NCI-H1092 (cell line): ENCODE measurements at places on chromosomes 4 and X.

DNA sequence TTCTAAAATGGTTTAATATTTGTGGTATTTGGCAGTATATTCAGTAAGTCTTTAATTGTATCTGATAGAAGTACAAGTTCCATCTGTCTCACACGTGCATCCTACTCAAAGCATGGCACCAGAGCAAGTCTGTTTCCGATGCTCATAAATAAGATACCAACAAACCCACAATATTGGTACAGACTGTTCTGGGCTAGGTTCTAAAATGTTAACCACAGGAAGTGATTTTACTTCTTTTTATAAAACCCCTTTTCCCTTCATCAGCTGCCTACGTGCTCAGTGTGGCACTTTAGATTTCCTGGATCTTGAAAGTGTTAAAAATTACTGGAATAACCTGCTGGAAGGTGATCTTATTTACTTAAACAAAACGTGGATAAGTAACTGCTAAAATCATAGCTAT, 165.1 kb downstream of the CFAP299 start:
- DNase-seq, result no peak

- no peak for DNase-seq
These were observed 91.2 kb downstream of the LRP2BP start for GRCh38 chr4:185304541-185304940.

DNA sequence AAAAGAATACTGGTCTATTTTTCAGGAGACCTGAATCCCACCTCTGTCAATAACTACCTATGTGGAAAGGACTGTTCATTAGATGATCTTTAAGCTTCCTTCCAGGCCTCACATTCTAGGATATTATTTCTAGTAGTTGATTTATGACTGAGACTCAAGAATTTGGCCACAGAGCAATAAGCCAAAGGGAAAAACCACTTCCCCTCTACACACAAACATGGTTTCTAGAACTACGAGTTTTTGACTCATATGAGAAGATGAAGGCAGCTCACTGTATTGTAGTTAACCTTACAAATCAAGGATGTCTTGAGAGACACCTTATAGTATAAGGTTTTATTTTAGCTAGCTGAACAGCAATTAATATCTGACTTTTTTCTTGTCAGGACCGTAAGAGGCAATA, 36.9 kb upstream of the GDPD2 start:
- DNase-seq, result no peak

GRCh38 chrX:14029039-14029424, 660 bp downstream of the GEMIN8 start:
- DNase-seq, result peak; percentile 10

DNA sequence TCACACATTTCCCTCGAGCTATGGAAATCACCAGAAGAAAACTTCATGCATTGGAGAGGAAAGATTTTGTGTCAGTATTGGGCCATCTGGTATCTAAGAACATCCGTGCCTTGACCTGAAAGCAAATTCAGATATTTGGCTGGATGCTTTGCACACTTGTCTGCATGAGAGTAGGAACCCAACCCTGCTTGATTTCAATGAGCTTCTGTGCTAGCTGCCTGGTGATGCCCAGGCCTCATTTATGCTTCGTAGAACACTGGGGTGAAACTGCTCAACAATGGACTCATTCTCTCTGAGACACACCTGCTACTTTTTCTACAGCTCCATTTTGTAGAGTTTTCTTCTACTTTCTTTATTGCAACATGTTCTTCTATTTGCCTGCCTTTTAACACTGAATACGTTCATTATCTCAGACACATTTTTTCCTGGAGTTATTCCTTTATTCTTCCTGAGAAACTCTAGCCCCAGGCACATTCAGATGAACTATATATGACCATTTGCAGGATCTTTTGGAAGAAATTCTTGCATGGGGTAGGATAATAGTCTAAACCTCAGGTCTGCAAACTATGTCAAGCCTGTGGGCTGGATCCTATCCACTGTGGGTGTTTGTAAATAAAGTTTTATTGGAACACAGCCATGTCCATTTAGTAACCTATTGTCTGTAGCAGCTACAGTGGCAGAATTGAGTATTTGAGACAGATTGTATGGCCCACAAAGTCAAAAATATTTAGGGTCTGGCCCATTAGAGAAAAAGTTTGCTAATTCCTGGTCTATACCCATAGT, 83.8 kb upstream of the CLCN4 start:
- no peak for DNase-seq

DNA sequence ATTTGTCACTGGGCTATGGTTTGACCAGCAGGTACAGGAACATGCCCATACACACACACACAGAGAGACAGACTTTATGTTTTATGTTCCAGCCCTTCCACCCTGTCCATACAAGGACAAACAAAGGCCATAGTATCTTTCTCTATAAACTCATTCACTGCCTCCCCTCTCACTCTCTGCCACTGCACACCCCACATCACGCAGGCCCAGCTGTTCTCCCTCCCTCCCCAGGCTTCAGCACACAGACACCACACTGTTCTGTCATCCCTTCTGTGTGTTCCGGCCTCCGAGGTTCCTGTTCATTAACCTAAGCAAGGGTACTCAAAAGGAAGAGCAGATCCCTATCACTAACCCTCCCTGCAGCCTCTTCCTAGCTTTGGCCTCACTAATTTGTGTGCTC, 17.8 kb downstream of the LAS1L start:
- DNase-seq, result no peak

- peak; percentile 73 for DNase-seq
These were observed 15.7 kb downstream of the PRKX start for GRCh38 chrX:3697701-3698279.

- no peak for DNase-seq
These were observed 32.6 kb downstream of the DOCK11 start for GRCh38 chrX:118528071-118528737.

- no peak for DNase-seq
These were observed 157.0 kb upstream of the SMIM31 start for GRCh38 chr4:164596927-164597326.

DNA sequence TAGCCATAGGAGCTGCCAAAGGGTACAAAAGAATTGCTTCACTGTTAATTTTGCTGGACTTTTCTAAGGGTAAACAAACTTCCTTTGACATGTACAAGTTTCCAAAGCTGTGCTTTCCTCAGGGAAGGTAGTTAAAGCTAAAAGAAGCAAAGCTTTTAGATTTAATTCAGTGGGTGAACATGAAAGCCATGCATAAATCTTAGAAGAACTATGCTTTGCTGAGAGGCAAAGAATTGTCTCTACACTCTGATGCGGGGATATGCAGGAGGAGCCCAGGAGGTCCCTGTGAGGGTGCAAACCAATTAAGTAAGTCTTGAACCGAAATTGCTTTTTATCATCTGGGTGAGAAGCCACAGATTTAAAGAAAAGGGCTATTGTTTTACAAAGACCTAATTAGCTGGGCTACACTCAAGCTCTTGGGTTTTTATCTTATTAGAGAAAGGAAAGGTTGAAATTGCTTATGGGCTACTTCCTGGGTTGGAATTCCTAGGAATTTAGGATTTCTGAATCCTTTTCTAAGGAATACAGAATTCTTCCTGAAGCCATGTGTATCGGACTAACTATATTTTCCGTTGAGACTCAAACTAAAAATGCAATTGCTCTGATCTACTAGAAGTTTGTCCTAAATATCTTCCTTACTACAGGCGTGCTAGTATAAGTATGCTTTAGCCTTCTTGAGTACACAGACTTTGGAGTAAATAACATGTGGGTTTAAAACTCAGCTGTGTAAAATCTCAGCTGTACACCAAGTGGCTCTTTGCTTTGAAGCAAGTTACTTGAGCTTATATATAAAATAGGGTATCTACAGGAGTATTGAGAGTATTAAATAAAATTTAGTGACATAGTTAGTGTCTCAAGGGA, 188.4 kb upstream of the ANK2 start:
- no peak for DNase-seq

DNA sequence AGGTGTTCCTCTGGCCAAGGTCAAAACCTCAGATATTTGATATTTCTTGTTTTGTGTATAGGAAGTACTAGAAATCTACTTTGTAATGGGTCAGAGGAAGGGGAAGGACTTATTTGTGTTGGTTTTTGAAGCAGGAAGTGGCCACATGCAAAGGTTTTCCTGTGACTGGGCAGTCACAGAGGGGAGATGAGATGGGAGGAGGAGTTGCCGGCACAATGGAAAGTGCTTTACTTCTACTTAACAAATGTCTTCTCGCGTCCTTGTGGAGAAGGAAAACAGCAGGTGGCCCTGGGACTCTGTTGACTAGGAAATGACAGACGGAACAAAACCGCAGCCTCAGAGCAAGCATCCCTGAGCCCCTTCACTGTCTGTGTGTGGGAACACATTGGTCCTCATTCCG, 46.6 kb downstream of the SHROOM2 start:
- DNase-seq, result no peak

DNA sequence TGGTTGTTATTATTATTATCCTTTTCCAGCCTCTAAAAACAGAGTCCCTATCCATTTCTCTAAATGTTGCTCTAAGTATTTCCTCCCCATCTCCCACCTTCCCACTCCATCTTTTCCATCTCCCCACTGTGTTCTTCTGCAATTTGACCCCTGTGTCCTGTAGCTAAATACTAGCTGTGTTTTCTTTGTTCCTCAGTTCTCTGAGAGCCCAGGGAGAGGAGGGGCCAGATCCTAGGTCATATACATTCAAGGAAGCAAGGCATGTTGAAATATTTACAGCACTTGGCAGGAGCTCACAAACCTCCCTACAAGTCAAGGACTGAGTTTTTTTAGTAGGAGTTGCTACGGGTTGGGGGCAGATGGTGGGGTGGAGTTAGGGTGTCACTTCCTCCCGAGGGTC, 10.5 kb downstream of the SLC16A2 start:
- DNase-seq, result no peak

DNA sequence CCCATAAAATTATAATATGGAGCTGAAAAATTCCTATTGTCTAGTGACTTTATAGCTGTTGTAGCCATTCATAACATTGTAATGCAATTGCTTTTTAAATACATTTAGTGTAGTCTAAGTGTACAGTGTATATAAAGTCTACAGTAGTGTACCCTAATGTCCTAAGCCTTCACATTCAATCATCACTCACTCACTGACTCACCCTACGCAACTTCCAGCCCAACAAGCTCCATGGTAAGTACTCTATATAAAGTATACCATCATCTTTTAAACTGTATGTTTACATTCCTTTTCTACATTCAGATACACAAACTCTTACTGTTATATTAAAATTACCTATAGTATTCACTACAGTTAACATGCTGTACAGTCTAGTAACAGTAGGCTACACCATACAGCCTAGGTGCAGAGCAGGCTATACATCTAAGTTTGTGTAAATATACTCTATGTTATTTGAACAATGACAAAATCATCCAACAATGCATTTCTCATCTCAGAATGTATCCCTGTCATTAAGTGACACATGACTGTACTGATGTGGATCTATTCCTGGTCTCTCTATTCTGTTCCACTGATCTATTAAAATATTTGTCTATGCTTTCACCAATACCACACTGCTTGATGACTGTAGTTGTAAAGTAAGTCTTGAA, 33.7 kb downstream of the CLOCK start:
- no peak for DNase-seq

GRCh38 chr4:100929135-100929534, 411.3 kb upstream of the EMCN start:
- DNase-seq, result peak; percentile 11

- DNase-seq, result no peak
These were observed 101.9 kb downstream of the AFF1 start for GRCh38 chr4:87036713-87037112.

DNA sequence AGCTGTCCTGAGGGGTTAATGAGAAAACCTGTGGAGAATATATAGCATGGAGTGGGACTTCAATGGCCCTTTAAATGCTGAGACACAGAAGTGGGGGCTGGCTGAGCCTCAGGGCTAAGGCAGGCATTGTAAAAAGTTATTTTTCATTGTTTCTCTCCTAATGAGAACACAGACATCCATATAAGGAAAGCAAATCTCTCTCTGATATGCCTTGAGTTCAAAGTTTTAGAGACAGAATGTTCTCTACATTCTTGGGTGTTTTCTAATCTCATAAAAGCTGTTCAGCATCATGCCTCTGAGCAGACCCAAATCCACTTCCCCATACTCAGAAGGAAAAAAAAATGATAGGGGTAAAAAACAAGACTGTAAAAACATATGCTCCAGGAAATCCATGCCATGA, 16.8 kb upstream of the RAB40A start:
- no peak for DNase-seq

- no peak for DNase-seq
These were observed 9.7 kb downstream of the OCIAD2 start for GRCh38 chr4:48896845-48897244.

DNA sequence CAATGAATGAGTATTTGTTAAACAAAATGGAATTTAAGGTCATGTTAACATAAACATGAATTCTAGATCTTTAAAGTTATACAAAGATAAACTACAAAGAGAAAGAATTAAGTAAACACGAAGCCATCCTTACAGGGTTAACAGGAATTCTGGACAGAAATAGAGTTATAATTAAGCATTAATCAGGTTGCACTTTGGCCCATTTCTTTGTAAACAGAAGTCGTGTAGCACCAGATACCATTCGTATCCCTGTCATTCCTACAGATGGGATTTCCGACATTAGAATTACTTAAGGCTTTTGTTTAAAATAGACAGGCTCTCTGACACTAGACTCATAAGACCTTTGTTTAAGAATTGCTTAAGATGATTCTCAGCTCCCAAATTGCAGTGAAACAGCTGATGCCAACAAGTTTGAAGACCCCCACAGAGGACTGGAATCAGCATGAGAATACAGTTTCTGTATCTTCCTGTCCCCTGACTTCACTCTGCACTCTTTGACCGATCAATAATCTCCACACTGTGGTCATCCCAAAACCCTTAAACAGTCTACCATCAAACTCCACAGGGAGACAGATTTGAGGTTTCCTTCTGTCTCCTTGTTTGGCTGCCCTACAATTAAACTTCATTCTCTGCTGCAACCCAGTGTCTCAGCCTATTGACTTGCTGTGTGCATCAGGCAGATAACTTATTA, 22.3 kb upstream of the TMEM150C start:
- DNase-seq, result no peak

DNA sequence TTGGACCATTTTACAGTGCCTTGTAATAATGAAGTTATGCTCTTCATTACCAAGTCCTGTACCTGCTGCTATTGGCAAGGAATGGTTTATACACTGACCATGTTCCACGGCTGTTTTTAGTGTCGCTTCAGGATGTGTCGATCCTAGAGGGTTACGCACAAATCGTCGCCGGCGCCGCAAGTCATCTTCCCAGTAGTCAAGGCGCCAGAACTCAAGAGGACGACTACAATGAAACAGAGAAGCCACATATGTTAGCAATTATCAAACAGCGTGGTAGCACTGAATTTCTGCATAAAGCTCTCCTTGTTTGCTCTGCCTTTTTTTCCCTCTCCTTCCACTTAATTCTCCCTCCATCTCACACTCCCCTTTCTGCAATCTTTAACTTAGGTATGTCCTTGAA, 17.0 kb downstream of the MAB21L2 start:
- DNase-seq, result no peak

- no peak for DNase-seq
These were observed at the start of gene USP26 for GRCh38 chrX:133097031-133097430. Gene USP26 (minus strand): TSS chrX:133097109. CDS start chrX:133028220, 68,889 bp downstream.
